Fibroblast of villous mesenchyme (primary cell): ENCODE measurements at places on chromosomes 16 and 17.

DNA sequence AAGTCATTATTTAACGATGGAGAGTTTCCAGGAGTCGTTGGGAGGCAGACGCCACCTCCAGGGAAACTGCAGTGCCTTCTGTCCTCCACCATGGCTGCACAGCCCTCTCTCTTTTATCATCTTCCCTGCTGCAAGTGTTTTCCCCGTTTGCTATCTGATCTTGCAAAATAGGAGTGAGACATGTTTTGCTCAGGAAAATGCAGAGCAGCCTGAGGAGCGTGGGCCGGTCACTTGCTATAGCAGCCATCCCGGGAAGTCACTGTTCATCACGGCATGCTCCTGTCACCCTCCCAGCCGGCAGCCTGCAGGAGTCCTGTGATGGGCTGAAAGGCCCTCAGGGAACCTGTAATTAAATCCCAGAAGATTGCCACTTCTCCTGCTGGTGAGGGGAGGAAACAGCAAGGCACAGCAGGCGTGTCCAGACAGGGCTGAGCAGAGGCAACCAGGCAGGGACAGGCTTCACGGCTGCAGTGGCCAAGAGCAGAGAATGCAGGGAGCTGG, 143.1 kb downstream of the GSG1L start:
- no peak for DNase-seq

DNA sequence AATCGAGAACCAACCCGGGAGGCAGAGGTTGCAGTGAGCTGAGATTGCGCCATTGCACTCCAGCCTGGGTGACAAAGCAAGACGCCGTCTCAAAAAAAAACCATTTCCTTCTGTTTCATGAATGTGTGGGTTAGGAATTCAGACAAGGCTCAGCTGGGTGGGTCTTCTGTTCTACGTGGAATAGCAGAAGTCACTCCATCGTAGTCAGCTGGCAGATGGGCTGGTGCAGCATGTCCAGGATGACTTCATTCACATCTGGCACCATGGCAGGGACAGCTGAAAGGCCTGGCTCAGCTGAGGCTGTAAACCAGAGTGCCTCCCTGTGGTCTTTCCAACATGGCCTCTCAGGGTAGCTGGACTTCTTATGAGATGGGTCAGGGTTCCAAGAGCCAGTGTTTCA, 89.0 kb downstream of the C17orf67 start:
- DNase-seq: no peak

DNA sequence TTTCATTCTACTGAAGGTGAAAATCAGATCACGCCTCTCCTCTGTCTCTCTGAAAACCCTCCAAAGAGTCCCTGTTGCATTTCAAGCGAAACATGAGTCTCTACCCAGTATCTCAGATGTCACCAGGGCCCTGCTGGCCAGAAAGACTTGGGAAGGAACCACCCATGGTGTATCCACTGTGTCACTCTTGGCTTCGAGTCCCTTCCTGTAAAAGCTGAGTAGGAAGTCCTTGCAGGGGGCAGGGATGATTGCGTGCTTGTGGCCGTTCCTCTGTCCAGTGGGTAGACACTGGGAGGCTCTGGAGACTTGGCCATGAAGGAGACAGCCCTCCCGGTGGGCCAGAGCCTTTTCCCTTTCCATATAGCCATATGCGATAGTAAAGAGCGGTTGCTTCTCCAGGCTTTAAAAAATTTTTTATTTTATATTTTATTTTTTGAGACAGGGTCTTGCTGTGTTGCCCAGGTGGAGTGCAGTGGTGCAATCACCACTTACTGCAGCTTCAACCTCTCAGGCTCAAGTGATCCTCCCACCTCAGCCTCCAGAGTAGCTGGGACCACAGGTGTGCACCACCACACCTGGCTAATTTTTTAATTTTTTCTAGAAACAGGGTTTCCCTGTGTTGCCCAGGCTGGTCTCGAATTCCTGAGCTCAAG, 19.0 kb upstream of the RMI2 start:
- DNase-seq: no peak

DNA sequence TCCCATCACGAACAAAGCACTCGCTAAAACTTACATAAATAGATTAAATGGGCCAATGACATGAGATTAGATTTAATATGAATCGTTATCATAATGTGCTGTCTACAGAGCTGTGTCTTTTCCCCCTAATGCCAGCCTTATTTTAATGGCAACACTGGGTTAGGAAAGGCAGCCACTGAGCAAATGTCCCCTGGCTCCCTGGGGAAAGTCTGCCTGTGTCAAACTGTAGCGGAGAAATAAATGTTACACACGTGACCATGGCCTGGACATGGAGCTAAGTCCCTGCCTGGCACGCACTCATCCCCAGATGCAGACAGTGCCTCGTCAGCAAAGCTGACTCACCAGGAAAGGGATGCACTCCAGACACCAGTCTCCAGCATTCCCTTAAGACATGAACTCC, 61.3 kb upstream of the SDK2 start:
- DNase-seq: peak; percentile 71

- no peak for DNase-seq
Observed at GRCh38 chr17:45414990-45415881, 17.4 kb downstream of the ARHGAP27 start.

DNA sequence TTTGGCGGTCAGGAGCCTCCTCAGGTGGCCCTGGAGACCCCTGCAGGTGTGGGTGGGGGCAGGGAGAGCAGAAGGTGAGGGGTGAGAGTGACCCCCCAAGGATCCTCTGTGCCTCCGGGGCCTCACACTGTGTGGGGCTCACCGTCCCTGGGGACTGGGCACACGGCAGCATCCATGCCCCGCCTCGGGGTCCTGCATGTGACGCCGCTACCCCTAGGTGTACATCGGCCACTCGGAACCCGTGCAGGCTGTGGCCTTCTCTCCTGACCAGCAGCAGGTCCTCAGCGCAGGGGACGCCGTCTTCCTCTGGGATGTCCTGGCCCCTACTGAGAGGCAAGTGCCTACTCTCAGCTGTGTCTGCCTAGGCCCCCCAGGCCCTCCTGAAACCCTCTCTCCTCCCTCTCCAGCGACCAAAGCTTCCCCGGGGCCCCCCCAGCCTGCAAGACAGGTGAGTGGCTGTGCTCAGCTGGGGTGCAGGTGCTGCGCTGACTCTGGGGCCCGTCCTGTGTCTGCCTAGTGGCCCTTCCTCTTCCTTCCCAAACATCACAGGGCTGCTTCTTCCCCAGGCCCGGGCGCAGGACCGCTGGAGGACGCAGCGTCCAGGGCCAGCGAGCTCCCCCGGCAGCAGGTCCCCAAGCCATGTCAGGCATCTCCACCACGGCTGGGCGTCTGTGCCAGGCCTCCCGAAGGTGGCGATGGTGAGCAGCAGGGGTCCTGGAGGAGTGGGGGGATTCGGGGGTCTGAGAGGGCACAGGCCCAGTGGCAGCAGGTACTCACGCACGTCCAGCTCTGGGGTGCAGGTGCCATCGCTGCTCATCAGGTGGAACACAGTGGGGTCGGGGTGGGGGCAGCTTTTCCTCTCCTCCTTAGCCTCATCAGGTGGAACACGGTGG, 9.0 kb upstream of the RHOT2 start:
- no peak for DNase-seq
